Stimulated activated CD8-positive, alpha-beta memory T cell treated with anti-CD3 and anti-CD28 coated beads, Interleukin-4, amount 100 ng/mL, for 4 hours (primary cell): ENCODE measurements at places on chromosomes 5 and 9.

DNA sequence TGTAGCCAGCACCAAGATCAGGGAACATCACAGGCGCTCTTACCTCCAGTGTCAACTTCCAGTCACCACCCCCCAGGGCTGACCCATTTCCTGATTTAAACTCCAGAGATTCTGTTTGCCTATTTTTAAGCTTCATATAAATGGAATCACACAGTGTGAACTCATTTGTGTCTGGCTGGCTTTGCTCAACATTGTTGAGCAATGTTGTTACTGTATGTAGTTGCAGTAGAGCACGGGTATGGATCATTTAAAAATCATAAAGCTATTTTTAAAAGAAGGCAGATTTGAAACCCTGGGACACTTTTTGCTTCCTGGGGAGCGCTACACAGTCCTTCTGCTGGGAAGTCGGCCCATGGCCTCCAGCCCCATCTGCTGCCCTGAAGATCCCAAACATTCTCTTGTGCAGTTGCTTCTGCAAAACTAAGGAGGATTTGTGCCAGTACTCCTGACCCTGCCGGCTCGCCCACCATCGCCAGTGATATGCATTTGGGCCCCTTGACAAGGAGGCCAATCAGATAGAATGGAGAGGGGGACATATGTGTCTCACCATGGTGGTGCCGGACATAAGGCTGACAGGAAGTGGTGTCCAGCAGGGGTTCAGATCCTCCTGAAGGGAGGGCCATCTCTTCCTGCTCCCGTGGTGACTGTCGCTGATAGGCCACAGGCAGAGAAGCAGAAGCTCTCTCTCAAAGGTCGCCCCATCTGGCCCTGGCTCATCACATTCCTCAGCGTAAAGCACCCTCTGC is 13.3 kb downstream of the DCANP1 start:
- no peak for DNase-seq

DNA sequence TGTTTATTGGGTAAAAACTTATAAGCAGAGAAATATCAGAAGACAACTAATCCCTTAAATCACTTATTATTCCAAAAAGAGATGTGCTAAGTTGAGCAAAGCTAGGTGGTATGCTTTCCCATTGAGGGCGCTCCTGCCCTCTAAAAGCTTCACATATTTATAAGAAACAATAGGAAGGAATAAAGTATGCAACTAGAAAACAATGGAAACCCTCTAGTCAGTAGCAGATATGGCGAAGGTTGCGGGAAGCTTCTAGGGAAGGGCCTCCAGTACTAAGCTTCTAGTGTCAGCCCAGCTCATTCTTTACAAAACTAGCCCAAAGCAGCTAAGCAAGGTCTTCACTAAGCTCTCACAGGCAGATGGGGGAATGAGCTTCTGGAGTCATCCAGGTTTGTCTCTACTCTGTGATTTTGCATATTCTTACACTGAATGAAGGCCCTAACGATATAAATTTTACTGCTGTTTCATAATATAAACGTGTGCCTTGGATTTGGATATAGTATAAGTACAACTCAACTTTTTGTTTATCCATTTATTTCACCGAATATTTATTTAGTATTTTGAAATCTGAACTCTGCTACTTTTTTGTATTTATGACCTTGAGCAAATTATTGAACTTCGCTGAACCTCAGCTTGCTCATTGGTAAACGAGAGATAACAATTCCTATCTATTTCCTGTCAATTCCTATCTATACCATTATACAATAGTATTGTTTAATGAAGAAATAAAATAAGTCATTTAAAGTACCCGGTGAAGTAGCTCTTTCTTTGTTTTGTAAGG is 571.4 kb downstream of the ELAVL2 start:
- DNase-seq, result no peak

DNA sequence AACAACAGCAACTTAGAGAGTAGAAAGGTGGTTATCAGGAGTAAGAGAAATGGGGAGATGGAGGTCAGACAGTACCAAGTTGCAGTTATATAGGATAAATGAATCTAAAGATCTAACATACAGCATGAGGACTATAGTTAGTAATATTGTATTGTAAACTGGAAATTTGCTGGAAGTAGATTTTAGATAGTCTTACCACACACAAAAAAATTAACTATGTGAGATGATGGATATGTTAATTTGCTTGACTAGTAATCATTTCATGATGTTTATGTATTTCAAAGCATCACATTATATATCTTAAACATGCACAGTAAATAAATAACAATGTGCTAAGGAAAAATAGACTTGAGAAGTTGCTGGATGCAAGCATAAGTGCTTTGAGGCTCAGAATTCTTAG is 622.1 kb downstream of the CCDC171 start:
- DNase-seq, result no peak

GRCh38 chr5:114857941-114858551 is 311.7 kb downstream of the TRIM36 start:
- DNase-seq, result no peak

DNA sequence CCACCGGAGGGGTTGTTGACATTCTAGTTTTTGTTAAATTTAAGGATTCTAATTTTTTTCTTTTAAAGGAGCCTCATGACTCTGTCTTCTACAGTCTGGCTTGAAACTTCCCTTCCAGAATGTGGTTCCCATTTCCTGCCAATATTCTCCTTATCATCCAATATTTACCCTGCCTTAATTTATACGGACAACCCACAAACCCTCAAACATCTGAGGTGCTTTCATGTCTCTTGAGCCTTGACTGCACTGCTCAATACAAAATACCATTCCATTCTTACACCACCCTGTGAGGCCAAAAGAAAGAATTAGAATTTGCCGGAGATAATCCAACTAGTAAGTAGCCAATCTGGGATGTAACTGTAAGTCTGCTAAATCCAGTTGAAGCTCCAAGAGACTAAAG is 346.5 kb downstream of the SPOCK1 start:
- no peak for DNase-seq

GRCh38 chr5:168153876-168154270 is 137.6 kb upstream of the WWC1 start:
- DNase-seq, result no peak

GRCh38 chr9:91427873-91428272 is 4.2 kb upstream of the NFIL3 start:
- DNase-seq, result no peak

DNA sequence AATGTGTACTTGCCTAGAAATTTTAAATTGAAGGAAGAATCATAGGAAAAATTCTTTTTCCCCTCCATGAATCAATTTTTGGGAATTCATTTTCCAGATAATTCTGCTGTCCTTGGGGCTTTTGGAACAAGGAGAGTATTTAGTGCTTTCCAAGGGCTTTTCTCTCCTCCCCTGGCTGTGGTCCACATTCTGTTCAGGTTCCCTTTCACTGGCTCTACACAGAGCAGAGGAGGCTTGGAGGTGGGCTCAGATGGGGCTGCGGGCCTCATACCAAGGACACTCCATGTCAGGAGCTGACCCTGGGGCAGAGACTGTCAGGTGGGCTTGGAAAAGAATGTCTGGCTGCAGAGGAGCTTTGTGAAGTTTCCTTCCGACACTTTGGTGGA is 128.1 kb downstream of the GADD45G start:
- DNase-seq, result no peak

GRCh38 chr9:133761641-133762248 is 23.6 kb upstream of the SARDH start:
- no peak for DNase-seq

- DNase-seq, result no peak
Measured at GRCh38 chr5:163757344-163757743, 251.9 kb downstream of the MAT2B start.

DNA sequence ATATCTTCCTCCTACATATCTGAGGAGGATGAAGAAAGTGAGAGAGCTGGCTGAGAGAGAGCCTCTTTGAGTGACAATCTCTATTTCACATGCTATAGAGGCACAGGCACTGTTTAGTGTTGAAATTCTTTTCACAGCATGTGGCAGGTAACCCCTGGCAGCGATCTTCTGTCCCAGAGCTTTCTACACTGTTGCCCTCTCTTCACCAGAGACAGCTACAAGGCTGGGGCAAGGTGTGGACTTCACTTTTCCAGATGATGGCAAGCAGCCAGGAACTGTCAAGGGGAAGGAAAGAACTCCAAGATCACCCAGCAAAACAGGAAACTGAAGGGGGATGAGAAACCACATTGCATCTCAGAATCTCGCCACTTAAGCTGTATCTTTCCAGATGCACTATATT is 205.2 kb downstream of the CAAP1 start:
- no peak for DNase-seq

DNA sequence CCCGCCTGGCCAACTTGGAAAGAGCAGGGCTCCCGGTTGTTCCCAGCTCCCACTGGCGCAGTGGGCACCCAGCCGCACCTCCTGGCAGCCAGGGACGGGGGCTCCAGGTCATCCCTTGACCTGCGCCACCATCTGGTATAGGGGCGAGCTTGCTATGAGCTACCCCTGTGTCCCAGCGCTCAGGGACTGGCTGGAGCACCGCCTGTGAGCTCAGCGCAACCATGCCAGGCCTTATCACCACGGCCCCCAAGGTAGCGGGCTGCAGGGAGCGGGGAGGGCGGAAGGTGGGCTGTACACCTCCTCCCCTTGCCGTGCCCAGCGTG is 15.4 kb upstream of the RASA1 start:
- no peak for DNase-seq

GRCh38 chr5:163580516-163580915 is 75.1 kb downstream of the MAT2B start:
- no peak for DNase-seq

GRCh38 chr5:103033696-103034095 is 86.2 kb downstream of the GIN1 start:
- no peak for DNase-seq

GRCh38 chr9:37010976-37011375 is 23.1 kb downstream of the PAX5 start:
- DNase-seq, result no peak

- no peak for DNase-seq
Measured at GRCh38 chr9:80242022-80242421, 670.3 kb downstream of the TLE4 start.

- DNase-seq, result no peak
Measured at GRCh38 chr5:149432376-149432775, 53.3 kb upstream of the IL17B start.

- no peak for DNase-seq
Measured at GRCh38 chr9:116323571-116323970, 170.0 kb downstream of the PAPPA start.

GRCh38 chr5:114316167-114316566 is 45.7 kb upstream of the KCNN2 start:
- DNase-seq, result no peak

DNA sequence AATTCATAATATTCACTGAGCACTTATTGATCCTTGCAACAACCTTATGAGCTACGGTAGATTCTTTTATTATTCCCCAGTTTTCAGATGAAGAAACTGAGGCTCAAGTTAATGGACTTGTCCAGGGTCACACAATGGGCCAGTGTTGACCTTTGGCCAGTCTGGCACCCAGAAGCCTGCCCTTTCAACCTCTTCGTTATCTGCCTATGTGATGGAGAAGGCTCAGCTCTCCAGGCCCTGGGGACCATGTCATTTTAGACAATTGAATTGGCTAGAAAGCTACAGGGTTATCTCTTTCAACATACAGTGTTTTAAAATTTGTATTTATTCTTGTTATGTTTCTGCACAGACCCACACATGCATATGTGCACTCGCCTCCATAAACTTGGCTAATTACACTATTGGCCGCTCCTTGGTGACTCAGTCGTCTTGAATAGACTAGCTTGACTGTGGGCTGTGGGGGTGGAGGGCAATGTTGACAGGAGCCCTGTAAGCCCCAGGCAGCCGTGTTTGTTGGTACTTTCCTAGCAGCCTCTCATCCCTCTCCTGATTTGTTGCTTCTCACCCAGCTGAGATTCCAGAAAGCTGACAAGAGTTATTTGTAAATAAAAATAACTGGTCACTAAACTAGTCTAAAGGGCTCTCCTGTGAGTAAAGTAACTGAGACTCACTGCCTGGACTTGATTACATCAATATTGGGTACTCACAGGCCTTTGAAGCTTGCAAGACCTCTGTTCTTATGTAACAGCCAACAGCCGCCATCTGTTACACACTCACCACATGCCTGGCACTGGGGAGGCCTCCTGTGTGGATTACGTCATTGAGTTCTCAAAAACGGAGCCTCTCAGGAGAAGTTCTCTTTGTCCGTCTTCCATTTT is 8.5 kb upstream of the ANGPTL2 start:
- DNase-seq, result no peak

DNA sequence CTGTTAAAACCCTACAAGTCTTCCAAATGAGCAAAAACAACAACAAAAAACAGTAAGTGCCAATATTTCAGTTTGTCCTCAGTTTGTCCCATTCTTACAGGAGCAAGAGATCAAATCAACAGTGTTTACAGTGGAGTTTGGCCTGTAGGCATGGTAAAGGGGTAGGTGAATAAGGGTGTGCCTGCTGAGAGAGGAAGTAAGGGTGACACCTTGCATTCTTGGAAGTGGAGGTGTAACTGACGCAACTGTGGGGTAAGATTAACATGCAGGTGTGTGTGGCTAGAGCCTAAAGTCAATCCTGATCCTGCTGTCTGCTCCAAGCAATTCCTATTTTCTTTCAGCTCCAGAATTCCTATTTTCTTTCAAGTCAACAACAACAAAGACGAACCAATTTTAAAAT is 43.4 kb downstream of the PFDN1 start:
- no peak for DNase-seq

- DNase-seq, result no peak
Measured at GRCh38 chr5:113162770-113163169, 186.2 kb downstream of the DCP2 start.

DNA sequence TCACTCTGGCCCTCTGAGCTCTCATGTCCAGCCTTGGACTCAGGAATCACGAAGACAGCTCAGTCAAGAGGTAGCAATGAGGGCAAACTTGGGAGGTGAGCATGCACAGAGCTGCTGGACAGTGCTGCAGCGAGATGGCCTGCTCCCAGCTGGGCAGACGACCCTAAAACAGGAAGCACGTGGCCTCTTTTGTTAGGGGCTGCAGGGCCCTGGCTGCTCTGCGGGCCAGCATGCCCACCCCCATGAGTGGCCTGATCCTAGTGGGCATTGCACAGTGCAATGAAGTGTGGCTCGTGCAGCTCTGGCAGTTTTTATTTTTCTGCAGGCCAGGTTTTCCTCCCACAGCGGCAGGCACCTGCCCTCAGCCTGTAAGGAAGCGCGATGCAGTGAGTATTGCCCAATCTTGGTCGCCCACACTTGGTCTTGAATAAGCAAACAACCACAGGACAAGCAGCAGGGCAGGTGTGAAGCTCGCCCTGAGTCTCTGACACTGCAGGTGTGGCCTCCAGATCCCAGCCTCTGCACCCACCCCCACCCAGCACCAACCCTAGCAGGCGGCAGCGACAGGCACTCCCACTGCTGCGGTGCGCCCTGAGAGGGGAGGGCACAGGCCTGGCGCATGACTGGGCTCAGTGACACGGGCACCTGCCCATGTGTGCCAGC is 60.8 kb downstream of the SEMA4D start:
- DNase-seq, result no peak

DNA sequence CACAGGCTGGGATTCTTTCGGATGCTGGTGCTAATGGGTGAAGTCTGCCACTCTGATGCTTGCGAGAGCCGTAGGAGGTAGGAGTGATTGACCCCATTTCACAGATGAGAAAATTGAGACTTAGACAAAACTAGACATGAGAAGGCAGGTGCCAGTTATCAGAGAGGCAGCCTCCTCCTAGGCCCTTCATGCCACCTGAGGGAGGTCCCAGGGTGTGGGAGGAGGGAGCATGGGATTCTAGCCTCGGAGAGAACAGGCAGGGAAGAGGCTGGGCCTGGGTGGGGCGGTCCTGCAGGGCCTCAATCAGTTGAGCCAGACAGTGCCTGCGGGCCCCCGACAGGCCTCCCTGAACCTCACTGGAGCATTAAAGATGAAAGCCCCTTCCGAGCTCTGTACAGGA is 112.4 kb downstream of the COL23A1 start:
- no peak for DNase-seq
